Uterus (tissue), 4 donors: ENCODE measurements at places on chromosomes 5 and 9. TPM values are rescaled to one million over a fixed set of nuclear protein-coding genes. Genes with fewer than 3 reads are reported as not detected.

GRCh38 chr5:156096259-156096658 lies 230.7 kb upstream of the SGCD start:
- H3K4me1 ChIP-seq: no peaks in the 10 kb centered on the region
- no peak for DNase-seq
- H3K27ac ChIP-seq: no peak overlapping the region
- no peaks in the 10 kb centered on the region for H3K36me3 ChIP-seq
- no peaks in the 10 kb centered on the region for H3K27me3 ChIP-seq

GRCh38 chr5:138884554-138884953 lies 9.4 kb upstream of the LRRTM2 start:
- no peak overlapping the region for H3K4me3 ChIP-seq
- H3K27ac ChIP-seq: no peak overlapping the region
- H3K4me1 ChIP-seq: no peaks in the 10 kb centered on the region
- no peaks in the 10 kb centered on the region for H3K27me3 ChIP-seq
- DNase-seq: no peak

DNA sequence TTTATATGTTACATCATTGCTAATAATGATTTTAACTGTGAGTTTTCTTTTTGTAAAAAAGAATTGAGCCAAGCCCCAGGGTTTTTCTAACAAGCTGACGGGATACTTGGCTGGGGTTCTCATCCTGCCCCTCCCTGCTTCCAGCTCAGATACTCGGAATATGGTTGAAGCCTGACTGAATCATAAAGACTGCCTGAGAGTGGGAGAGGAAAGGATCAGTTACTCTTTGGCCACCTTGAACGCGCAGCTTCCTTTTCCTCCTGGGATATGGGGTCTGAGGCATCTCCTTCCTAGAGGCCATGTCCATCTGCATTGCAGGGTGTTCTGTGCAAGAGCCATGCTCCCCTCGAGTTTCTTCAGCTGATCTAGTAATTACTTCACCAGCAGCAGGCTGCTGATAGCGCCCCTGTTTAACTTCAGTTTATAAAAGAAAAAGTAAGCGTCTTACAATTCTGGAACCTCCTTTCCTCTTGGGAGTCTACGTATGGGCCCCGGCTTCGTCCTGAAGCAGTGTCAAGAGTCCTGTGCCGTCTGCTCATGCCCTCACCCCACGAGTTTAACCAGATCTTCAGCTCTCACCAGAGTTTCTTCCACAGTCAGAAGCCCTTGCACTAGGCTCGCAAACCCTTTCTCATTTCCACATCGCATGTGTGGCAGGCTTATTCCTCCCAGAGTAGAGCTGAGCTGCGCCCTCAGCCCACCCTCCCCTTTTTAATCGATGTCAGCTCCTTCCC lies 130.0 kb downstream of the MVB12B start:
- no peaks in the 10 kb centered on the region for H3K4me1 ChIP-seq
- H3K27me3 ChIP-seq: no peaks in the 10 kb centered on the region

- no peak for DNase-seq
- H3K4me3 ChIP-seq: no peak overlapping the region
- H3K4me1 ChIP-seq: no peaks in the 10 kb centered on the region
- H3K36me3 ChIP-seq: no peaks in the 10 kb centered on the region
These were observed 15.8 kb upstream of the NIPAL4 start for GRCh38 chr5:157444224-157444623.

DNA sequence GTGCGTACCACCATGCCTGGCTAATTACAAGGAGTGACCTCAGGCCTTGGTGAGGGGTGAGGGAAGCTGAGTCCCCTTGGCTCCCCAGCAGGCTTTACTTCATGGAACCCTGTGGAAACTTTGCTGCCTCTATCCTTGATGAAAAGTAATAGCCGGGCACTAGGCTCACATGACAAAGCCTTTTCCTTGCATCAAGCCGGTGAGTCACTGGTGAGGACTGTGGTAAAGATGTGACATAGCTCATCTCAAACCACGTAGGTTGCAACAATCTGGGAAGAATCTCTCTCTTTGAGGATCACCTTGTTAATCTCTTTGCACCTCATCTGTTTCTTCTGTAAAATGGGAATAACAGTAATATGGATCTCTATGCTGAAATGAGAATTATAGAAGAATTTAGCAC lies 116.3 kb upstream of the SLC25A48 start:
- no peak overlapping the region for H3K4me3 ChIP-seq
- H3K27ac ChIP-seq: no peak overlapping the region
- no peaks in the 10 kb centered on the region for H3K27me3 ChIP-seq
- H3K4me1 ChIP-seq: no peaks in the 10 kb centered on the region
- no peak for DNase-seq
- H3K36me3 ChIP-seq: no peaks in the 10 kb centered on the region

The F2RL1 gene
- 0.24 TPM for total RNA-seq

DNA sequence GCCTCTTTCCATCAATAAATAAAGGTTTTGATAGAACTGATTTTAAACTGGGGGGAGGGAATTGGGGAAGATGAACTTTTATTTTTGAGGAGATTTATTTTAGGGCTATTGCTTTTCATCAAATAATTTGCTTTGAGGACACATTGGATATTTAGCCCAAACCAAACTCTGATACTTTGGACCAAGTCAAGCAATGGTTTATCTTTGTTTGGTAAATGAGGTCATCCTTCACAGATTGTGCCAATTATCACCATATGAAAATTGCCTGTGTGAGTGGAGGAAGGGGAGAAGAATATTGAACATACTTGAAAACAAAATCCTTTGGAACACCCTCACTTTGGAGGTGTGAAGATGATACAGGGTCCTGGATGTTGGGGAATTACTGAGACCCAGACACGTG lies 176.9 kb upstream of the CD180 start:
- H3K27me3 ChIP-seq: no peaks in the 10 kb centered on the region
- no peaks in the 10 kb centered on the region for H3K36me3 ChIP-seq
- H3K27ac ChIP-seq: no peak overlapping the region
- H3K4me3 ChIP-seq: no peak overlapping the region

The NUP155 gene
- total RNA-seq: 34.8 TPM

GRCh38 chr5:103690676-103691075 lies 128.1 kb upstream of the NUDT12 start:
- H3K27ac ChIP-seq: no peak overlapping the region
- no peaks in the 10 kb centered on the region for H3K27me3 ChIP-seq
- H3K4me1 ChIP-seq: no peaks in the 10 kb centered on the region
- DNase-seq: no peak
- H3K36me3 ChIP-seq: no peaks in the 10 kb centered on the region

DNA sequence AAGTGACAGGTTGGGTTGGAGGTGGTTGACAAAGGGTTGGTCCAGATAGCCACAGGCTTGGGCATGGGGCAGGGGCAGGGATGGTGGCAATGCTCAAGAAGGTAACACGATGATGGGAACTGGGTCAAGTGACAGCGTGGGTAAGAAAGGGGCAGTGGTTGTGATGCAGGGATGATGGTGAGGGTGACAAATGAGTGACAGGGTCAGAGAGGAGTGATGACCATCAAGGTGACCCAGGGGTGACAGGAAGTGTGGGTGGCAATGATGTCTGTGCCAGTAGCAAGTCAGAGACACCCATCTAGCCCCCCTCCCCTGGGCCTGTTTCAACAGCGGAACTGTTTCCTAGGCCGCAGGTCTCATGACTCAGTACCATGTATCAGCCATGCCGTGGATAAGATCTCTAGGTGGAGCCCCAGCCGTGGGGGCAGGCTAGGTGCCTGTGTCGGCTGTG lies 20.5 kb downstream of the AQP3 start:
- H3K27me3 ChIP-seq: no peaks in the 10 kb centered on the region
- H3K4me3 ChIP-seq: no peak overlapping the region
- no peak overlapping the region for H3K27ac ChIP-seq
- H3K4me1 ChIP-seq: no peaks in the 10 kb centered on the region

DNA sequence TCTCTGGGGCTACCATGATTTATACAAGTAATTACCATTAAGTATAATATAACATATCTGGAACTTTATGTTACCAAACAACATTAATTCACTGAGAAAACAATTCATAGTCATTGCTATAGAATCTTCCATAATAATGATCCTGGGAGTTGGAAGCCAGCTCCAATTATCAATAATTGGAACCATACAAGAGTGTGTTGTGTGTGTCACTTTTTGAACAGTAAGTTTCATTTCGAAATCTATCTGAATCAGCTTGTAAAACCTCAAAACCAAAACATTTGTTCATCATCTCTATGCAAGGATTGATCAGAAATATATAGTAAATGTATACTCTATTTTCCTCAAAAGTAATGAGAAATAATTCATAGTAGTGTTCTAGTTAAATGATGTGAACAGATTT lies 348.1 kb downstream of the ARL15 start:
- no peaks in the 10 kb centered on the region for H3K27me3 ChIP-seq
- H3K4me1 ChIP-seq: no peaks in the 10 kb centered on the region

- H3K27me3 ChIP-seq: no peaks in the 10 kb centered on the region
- H3K27ac ChIP-seq: no peak overlapping the region
- DNase-seq: no peak
- H3K36me3 ChIP-seq: no peaks in the 10 kb centered on the region
- H3K4me1 ChIP-seq: no peaks in the 10 kb centered on the region
- no peak overlapping the region for H3K4me3 ChIP-seq
These were observed 3.3 kb upstream of the SH2D3C start for GRCh38 chr9:127781806-127782205.

DNA sequence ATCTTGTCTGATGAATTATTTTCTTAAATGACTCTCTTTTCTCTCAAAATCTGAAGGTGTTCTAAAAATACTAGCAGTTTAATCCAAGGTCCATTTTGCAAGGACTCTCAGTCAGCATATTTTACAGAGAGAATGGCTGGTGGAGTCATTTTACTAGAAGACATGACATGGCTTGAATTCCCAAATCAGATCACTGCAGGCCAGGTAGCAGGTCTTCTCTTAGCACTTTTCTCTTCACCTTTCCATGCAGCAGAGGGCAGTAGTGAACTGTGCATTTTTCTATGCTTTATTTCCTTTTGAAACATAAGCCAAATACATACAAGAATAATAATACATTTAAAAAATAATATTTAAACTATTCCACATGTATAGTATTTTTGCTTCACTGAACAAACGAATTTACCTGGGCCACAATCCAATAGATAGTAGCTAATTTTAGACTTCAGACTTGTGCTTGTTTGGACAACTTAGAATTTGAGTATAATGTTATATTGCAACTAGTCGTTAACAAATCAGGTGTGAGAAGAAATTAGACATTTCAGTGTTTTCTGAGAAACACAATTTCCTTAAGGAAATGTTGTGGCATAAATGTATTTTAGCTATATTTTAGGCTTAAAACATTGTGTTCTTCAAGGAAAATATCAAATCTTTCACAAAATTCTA lies 289.4 kb upstream of the DAB2 start:
- no peaks in the 10 kb centered on the region for H3K27me3 ChIP-seq
- DNase-seq: no peak
- H3K4me1 ChIP-seq: no peaks in the 10 kb centered on the region
- no peak overlapping the region for H3K4me3 ChIP-seq

GRCh38 chr9:32422237-32422806 lies 37.9 kb downstream of the ACO1 start:
- H3K27ac ChIP-seq: no peak overlapping the region
- no peak overlapping the region for H3K4me3 ChIP-seq
- H3K36me3 ChIP-seq: no peaks in the 10 kb centered on the region
- DNase-seq: no peak
- no peaks in the 10 kb centered on the region for H3K4me1 ChIP-seq
- no peaks in the 10 kb centered on the region for H3K27me3 ChIP-seq

DNA sequence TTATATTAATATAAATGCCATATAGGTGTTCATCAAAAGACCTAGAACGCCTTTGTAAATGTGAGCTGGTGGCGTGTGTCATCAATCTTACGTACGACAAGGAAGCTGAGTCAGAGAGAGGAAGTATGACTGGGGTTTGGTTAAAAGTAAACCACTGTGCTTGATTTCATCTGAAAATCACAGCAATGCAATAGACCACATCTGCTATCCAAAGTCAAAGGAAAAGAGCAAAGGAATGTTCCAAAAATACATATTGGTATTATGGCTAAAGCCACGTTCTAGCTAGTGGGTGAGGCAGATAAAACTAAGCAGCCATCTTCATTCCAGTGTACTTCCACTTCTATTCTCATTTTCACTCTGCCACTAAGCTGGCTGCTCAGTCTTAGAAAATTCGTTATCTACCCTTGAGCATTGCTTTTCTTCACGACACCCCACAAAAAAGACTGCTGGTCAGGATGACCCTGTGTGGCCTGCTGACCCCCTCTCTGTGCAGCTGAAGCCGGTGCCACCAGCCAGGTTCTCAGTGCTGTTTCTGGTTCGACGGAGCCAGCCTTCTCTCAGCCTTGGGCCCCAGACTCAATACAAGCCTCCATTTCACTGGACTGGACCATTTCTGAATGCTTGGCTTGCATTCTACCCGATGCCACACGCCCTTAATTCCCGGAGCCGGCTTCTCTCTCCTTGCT lies 23.8 kb downstream of the SHC3 start:
- no peaks in the 10 kb centered on the region for H3K36me3 ChIP-seq
- no peak overlapping the region for H3K27ac ChIP-seq
- no peak overlapping the region for H3K4me3 ChIP-seq
- H3K4me1 ChIP-seq: no peaks in the 10 kb centered on the region
- DNase-seq: no peak

The TMC1 gene
- not detected for total RNA-seq

- no peaks in the 10 kb centered on the region for H3K27me3 ChIP-seq
- H3K4me1 ChIP-seq: no peaks in the 10 kb centered on the region
- DNase-seq: no peak
- no peaks in the 10 kb centered on the region for H3K36me3 ChIP-seq
These were observed 6.2 kb downstream of the ZBED3 start for GRCh38 chr5:77080905-77081304.

The OTP gene
- total RNA-seq: not detected

The DAB2 gene
- total RNA-seq: 61.1 TPM

The RNF208 gene
- total RNA-seq: not detected

- H3K36me3 ChIP-seq: no peaks in the 10 kb centered on the region
- peak overlapping the region; percentile 20 for H3K27ac ChIP-seq
- H3K4me1 ChIP-seq: peaks cover 7% of the 10 kb centered on the region
- no peak overlapping the region for H3K4me3 ChIP-seq
- DNase-seq: no peak
- H3K27me3 ChIP-seq: no peaks in the 10 kb centered on the region
These were observed 69.3 kb upstream of the NIPAL4 start for GRCh38 chr5:157390551-157391297.

The LCN2 gene
- not detected for total RNA-seq

GRCh38 chr5:10339058-10339811 lies 14.3 kb upstream of the MARCHF6 start:
- DNase-seq: no peak
- H3K36me3 ChIP-seq: no peaks in the 10 kb centered on the region
- H3K4me1 ChIP-seq: no peaks in the 10 kb centered on the region
- no peak overlapping the region for H3K27ac ChIP-seq
- no peaks in the 10 kb centered on the region for H3K27me3 ChIP-seq

The PHF24 gene
- total RNA-seq: 0.85 TPM

GRCh38 chr5:99315413-99316183 lies 386.8 kb upstream of the CHD1 start:
- no peaks in the 10 kb centered on the region for H3K4me1 ChIP-seq
- no peak overlapping the region for H3K4me3 ChIP-seq
- H3K27ac ChIP-seq: no peak overlapping the region
- no peaks in the 10 kb centered on the region for H3K36me3 ChIP-seq

- H3K4me3 ChIP-seq: no peak overlapping the region
- no peak overlapping the region for H3K27ac ChIP-seq
- H3K36me3 ChIP-seq: no peaks in the 10 kb centered on the region
These were observed 3.9 kb upstream of the TMEM171 start for GRCh38 chr5:73116506-73116905.

- H3K27ac ChIP-seq: peak overlapping the region; percentile 42
- DNase-seq: peak; percentile 85
- H3K4me3 ChIP-seq: peak overlapping the region; percentile 2
- peaks cover 55% of the 10 kb centered on the region for H3K4me1 ChIP-seq
- H3K36me3 ChIP-seq: no peaks in the 10 kb centered on the region
These were observed 9.0 kb downstream of the PRRC2B start for GRCh38 chr9:131402738-131403492.

The PPP1R2B gene
- not detected for total RNA-seq
